Germinal center (tissue), 1 donor: ENCODE measurements at places on chromosomes 12 and 14.

DNA sequence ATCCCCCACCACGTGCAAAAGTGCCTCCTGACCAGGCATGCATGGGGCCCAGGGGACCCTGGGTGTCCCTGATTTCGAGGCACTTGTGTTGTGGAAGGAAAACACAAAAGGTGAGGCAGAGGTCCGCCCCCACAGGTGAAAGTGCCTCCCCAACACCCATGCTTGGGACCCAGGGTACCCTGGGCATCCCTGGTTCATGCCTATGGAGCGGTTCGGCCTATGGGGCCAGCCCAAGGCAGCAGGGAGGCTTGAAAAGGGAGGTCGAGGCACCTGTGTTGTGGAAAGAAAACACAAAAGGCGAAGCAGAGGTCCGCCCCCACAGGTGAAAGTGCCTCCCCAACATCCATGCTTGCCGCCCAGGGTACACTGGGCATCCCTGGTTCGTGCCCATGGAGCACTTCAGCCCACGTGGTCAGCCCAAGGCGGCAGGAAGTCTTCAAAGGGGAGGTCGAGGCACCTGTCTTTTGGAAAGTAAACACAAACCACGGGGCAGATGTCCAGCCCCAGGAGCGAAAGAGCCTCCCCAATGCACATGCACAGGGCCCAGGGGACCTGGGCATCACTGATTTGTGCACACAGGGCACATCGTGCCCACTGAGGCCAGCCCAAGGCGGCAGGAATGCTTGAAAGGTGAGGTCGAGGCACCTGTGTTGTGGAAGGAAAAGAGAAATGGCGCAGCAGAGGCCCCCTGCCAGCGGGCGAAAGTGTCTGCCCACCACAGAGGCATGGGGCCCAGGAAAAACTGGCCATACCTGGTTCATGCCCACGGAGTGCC lies 375.5 kb downstream of the ALG10 start:
- DNase-seq = no peak

- DNase-seq = no peak
Observed at GRCh38 chr12:50571786-50572185, 67.0 kb downstream of the DIP2B start.

DNA sequence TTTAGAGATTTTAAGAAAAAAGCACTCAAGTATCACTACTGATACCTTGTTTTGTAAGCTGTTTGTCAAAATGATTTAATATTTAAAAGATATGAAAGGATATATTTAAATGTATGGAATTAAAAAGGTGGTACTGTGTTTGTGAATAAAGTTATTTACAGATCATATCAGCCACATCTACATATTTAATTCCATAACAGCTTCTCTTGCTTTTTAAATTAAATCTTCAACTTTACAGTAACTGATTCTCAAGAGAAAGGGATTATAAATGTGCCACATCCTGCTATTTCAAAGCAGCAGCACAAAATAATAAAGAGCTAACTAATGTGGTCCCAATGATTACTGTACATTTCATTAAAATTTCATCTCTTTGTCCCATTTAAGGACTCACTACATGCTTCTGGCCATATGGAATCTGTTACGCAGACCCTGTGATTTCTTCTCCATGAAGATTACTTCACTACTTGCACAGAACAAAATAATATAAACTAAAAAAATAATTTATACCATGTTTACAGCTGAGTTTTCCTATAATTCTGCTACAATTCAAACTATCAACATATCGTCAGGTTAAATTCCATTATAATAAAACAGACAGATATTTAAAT lies 117.8 kb downstream of the MED13L start:
- DNase-seq = no peak

DNA sequence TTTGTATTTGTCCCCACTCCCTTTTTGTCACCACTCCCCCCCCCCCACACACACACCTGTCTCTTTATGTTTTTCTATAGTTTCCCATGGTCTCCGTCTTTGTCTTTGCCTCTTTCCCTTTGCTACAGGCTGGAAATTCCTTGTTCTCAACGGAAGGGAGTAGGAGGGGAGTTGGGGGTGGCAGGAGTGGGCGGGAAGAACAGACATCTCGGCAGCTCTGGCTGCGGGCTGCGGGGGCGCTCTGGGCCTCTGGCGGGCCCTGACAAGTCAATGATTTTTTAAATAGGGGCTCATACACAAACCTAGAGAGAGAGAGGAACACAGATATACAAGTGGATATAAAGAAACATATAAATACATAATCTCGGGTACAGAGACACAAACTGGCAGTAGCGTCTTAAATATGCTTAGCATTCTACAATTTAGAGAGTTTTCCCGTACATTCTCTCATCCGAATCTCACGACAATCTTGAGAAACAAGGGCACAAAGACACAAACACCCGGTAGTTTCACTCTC lies 2.4 kb upstream of the NAB2 start:
- DNase-seq = peak; percentile 63

DNA sequence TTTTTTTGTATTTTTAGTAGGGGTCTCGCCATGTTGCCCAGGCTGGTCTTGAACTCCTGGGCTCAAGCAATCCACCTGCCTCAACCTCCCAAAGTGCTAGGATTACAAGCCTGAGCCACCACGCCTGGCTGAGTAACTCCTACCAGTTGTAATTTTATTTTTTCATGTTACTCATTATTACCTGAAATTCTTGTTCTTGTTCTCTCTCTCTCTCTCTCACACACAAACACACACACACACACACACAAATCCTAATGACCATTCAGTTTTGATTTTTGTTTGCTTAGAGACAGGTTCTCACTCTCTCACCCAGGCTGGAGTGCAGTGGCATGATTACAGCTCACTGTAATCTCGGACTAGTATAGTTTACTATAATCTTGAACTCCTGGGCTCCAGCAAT lies 30.2 kb downstream of the DNAL1 start:
- DNase-seq = no peak

DNA sequence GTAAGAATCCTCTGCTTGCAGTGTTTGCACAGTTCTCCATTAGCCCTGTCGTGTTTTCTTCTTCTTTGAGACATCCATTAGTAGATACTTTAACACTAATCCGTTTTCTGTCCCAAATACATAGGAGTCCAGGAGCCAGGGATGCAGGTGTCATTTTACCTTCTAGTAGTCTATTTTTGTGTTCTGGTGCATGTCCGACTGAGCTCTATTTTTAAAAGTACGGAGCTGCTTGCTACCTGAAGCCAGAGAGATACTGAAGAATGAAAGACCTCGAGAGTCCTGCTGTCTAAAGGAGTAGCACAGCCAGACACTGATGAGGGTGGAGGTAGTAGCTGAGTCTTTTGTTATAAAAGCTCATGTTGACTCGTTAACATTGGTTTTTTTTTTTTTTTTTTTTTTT lies 31.7 kb downstream of the PDE3A start:
- DNase-seq = no peak

DNA sequence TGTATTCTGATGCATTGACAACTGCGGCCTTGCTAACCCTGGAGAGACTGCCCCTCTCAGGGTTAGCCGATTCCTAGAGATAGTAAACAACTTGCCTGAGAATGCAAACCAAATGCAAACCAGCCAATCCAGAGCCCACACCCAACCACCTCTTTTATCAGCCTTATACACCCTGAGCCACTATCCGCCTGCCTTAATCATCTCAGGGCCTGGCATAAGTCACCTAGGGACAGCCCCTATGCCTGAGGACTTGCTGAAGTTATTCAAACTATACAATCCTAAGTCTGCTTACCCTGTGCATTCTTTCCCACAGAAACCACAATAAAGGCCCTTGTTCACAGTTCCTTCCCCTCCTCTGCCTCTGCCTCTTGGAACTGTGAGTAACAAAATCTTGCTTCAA lies 177.2 kb downstream of the KCNA5 start:
- no peak for DNase-seq

DNA sequence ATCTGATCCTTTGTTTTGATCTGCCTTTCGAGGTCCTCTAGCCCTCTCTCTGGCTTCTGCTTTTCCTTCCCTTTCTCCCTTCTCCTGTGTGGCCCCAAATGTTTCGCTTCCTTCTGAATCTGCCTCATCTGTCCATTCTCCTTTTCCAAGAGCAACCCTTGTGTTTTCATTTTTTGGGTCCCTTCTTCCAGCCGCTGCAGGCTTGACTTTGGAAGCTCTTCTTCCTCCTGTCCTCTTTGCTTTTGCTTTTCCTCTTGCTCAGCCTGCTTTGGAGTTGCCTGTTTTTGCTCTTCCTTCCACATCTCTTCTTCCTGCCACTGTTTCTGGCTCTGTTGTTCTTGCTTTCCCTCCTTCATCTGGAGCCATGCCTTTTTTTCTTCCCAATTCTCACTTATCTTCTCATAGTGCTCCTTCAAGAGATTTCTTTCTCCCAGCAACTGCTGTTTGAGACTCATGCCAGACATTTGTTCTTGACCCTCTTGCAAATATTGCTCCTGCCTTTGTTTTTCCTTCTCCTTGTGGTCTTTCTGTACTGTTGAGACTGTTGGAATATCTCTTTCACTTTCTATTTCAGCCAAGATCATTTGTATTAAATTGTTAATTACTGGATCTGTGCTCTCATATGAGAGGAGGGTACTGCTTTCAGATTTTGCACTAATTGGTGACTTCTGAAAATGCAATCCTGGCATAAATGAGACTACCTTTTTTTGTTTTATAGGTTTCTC lies 42.4 kb downstream of the FAM186A start:
- DNase-seq = no peak

GRCh38 chr14:63616015-63616414 lies 25.7 kb downstream of the WDR89 start:
- no peak for DNase-seq

GRCh38 chr12:99020871-99021270 lies 375.8 kb downstream of the APAF1 start:
- DNase-seq = no peak
